ENCODE measurements at places on chromosomes 7 and 10. TPM values are rescaled to one million over a fixed set of nuclear protein-coding genes. Genes with fewer than 3 reads are reported as not detected.

DNA sequence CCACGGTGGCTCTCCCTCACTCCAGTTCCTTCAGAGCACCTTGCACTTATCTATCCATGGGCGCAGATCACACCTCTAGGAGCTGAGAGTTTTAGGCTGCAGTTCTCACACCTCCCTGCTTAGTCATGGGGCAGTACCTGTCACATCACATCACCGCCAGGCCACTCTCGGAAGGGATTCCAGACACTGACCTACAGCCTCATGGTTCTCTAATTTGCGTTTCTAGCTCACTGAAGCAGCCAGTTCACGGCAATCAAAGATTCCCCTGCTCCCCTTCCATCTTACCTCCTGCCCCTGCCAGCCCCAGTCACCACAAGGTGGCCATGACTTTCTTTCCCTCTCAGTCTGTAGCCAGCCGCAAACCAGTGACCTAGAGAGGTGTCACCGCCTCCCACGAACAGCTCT is 34.2 kb downstream of the ADRB1 start:
- no peaks in the 10 kb centered on the region for H3K36me3 ChIP-seq
- DNase-seq: no peak
- peaks cover 23% of the 10 kb centered on the region for H3K4me1 ChIP-seq

GRCh38 chr10:70928140-70928539 is 39.8 kb upstream of the PCBD1 start:
- H3K27ac ChIP-seq: no peak overlapping the region
- H3K27me3 ChIP-seq: no peaks in the 10 kb centered on the region
- no peak for DNase-seq
- no peak overlapping the region for H3K4me3 ChIP-seq

DNA sequence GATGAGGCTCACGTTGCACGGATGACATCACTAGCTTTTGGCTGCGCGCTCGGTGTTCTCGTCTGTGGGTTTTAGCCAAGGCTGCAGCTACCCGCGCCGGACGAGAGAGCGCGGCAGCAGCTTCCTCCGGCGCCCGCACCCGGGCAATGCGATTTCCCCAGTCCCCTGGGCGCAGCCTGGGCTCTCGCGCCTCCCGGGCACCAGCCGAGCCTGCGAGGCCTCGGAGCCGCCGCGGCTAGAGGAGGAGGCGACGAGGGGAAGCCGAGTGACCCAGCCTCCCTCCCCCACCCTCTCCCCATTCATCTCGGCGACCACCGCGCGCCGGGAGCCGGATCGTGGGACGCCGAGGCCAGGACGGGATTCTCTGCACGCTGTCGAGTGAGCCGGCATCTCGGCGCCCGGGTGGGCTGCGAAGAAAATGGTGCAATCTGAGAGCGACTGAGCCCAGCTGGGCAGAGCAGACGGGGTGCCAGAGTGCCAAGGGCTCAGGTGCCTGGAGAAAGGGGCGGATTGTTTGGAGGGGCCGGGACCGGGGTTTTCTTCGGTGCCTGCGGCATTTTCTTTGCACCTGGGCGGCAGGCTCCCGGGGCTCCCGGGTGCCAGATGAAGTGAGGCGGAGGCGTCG is 1.2 kb upstream of the TMEM178B start:
- peaks cover 12% of the 10 kb centered on the region for H3K36me3 ChIP-seq
- H3K4me3 ChIP-seq: peak overlapping the region; percentile 82
- H3K4me1 ChIP-seq: peaks cover 6% of the 10 kb centered on the region
- DNase-seq: peak; percentile 72

DNA sequence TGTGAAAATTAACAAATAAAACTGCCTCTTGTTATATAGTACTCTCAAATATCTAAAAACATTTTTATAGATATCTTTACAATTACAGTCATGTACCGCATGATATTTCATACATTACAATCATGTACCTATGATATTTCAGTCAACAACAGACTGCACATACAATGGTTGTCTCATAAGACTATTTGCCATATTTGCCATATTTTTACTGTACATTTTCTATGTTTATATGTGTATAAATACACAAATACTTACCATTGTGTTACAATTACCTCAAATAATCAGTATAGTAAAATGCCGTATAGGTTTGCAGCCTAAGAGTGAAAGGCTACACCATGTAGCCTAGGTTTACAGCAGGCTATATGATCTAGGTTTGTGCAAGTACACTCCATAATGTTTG is 336.0 kb upstream of the PCDH15 start:
- H3K4me3 ChIP-seq: no peak overlapping the region
- no peaks in the 10 kb centered on the region for H3K4me1 ChIP-seq
- H3K36me3 ChIP-seq: no peaks in the 10 kb centered on the region
- H3K27me3 ChIP-seq: no peaks in the 10 kb centered on the region

GRCh38 chr10:97075961-97076525 is 109.7 kb downstream of the SLIT1 start:
- H3K27ac ChIP-seq: no peak overlapping the region
- DNase-seq: no peak
- no peaks in the 10 kb centered on the region for H3K36me3 ChIP-seq

- no peaks in the 10 kb centered on the region for H3K27me3 ChIP-seq
- H3K4me3 ChIP-seq: no peak overlapping the region
- H3K4me1 ChIP-seq: peaks cover 4% of the 10 kb centered on the region
Observed at GRCh38 chr7:1105189-1105588, 17.3 kb downstream of the GPER1 start.

The NSUN6 gene
- total RNA-seq: 23.6 TPM

The DGKI gene
- total RNA-seq: 4.4 TPM

The NPFFR1 gene
- 0.02 TPM for total RNA-seq
